ENCODE measurements at places on chromosomes 7 and 10.
A peak's percentile ranks its signal among the peaks of the same experiment; 100 is the strongest.

GRCh38 chr7:150716368-150716767 lies at the start of gene GIMAP1:
GIMAP1 (plus strand) TSS chr7:150716613; CDS start chr7:150719048, 2,435 bp downstream.
- peak; percentile 10 for DNase-seq

DNA sequence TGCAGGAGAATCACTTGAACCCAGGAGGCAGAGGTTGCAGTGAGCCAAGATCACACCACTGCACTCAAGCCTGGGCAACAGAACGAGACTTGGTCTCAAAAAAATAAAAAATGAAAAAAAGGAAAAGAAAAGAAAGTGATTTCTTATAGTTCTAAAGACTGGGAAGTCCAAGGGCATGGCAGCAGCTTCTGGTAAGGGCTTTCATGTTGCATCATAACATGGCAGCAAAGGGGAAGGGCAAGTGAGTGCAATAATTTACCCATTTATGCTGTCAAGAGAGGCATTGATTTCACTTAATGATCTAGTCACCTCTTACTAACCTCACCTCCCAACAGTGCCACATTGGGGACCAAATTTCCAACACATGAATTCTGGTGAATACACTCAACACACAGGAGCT lies 8.8 kb upstream of the KLRG2 start:
- DNase-seq = no peak

GRCh38 chr7:11315666-11316258 lies 342.1 kb downstream of the PHF14 start:
- DNase-seq = no peak

- DNase-seq = no peak
Observed at GRCh38 chr10:4343873-4344272, 482.1 kb upstream of the AKR1E2 start.

DNA sequence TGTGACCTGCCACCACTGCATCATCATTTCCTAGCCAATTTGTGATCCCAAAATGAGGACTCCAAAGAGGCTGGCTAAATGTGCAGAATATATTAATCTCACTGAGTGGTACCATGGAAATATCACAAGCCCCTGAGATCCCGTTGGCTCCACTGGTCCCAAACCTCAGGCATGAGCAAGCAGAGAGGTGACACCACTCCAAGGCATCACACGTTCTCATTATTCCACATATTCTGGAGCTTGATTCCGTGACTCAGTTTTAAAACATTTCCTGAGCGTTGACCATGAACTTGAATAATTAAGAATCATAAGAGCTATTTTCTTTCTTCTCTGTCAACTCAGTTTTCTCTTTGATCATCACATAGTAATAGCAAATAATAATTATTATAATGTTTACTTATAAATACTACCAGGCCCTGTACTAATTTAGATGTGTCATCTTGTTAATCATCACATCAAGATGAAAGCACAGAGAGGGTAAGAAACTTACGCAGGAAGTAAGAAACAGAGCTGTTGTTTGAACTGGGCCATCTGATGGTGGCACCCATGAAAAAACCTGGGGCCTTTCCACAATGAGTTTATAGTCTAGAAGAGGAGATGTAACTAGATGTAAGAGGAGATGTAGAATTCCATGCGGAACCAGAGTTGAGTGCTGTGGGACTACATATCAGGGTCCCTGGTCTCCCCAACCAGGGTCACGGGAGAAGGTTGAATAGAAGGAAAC lies 3.5 kb downstream of the APBB1IP start:
- DNase-seq = no peak

GRCh38 chr7:33727315-33727714 lies 178.0 kb upstream of the BMPER start:
- no peak for DNase-seq

GRCh38 chr7:141697211-141697871 lies 4.6 kb downstream of the DENND11 start:
- no peak for DNase-seq

- no peak for DNase-seq
Observed at GRCh38 chr7:45143616-45144015, 14.0 kb upstream of the RAMP3 start.

DNA sequence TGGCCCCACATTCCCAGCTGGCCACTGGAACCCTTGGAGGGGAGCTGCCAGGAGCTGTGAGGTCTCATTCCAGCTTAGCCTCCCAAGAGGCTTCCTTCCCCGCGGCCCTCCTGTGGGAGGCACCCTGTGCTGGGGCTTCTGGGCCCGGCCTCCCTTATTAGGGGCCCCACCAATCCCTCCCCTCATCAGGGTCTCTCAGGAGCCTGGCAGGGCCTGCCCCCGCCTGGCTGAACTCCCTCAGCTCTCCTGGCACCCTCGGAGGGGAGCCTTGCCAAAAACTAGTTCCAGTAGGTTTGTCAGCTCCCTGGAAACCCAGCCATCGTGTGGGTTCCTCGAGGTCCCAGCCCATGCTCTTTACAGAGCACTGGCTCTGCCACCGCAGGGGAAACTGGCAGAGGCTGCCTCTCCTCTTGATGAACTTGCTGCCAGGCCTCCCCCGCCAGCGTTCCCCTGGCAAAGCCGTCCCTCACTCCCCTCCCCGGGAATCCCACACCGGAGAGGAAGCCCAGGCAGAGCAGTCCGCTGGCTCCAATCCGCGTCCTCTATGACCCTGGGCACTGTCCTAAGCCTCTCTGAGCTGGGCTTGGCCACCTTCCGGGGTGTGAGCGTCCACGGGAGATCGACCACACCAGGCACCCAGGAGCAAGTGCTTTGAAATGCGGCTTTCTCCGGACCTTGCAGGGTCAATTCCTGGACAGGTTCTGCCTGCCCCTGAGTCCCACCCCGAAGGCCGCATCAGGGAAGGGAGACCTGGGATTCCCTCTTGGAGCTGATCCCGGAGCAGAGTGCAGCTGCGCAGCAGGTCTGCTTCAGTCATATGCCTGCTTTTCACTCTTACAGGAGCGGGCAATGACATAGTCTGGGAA lies 139.8 kb downstream of the ARHGAP22 start:
- no peak for DNase-seq

Data from bone marrow (tissue), 2 donors.